CD4-positive, alpha-beta T cell treated with Interleukin-6 for 4 hours (primary cell): ENCODE measurements at places on chromosomes 13 and 19.

DNA sequence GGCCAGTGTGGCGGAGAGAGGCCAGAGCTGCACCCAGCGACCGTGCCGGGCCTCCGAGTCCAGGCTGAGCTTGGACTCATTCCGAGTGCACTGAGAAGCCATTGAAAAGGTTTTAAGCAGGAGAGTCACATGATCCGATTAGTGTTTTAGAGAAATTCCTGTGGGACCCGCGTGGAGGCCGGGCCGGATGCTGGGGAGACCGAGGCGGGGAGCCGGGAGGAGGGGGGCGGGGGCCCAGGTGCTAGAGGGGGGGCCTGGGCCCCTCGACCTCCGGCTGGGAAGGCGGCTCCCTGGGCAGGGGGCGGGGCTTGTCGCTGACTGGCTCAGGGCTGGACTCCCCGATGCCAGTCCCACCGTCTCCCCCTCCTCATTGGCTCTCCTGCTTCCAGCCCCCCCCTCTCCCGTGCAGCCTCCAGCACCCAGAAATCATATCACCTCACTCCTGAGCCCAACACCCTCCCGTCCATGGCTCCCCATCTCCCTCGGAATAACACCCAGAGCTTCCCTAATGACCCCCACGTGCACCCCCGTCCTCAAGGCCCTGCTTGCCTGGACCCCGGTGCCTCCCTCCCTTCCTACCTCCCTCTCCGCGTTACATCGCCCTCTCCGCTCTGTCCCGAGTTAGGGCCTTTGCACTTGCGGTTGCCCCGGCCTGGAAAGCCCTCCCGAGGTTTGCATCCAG is 5.2 kb upstream of the ZNF579 start:
- peak; percentile 79 for DNase-seq

DNA sequence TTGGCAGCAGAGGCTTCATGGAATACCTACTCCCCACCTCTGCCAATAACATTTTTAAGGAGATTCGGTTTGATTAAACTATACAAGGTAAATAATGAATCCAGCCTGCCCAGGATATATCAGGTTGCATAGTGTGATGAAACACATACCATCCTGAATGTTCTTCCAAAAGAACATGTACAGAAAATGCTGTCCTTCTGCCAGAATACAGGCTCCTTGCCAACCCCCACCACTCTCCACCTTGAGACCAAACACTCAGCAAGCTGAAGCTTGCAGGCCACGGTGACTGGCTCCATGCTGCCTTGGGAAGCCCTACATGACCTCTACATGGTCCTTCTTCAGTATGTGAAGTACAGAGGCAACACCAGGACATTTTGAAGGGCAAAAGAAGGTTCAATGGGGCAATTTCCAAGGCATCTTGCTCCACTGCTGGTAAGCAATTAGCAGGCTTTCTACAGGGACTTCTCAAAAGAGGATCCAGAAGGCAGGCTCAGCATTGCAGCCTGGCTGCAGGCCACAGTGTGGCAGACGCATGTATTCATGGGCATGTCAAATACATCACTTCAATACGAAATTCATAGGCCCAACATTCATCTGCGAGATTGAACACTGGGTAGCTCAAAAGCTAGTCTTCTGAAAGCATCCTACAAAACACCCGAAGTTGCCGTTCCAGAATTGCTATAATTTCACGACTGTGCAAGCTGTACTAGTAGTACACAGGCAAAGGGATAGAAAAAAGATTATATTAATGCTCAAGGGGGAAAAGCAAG is 62.4 kb upstream of the SERP2 start:
- no peak for DNase-seq

- DNase-seq = peak; percentile 3
Measured at GRCh38 chr13:33676045-33676989, 141.6 kb upstream of the RFC3 start.

DNA sequence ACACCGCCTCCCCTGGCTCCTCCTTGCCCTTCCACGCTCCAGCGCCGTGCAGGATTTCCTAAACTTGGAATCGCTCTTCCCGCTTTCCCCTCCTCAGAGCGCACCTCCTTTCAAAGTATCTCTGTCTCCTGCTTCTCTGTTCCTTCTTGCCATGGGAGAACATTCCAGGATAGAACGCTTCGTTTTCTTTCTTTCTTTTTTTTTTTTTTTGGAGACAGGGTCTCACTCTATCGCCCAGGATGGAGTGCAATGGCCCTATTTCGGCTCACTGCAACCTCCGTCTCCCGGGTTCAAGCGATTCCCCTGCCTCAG is 574 bp upstream of the XPO4 start:
- DNase-seq = no peak

- no peak for DNase-seq
Measured at GRCh38 chr19:708154-709143, at the start of gene PALM. Gene PALM, plus strand, starts transcription at chr19:708935. Its CDS starts 212 bp downstream, at chr19:709147.

- no peak for DNase-seq
Measured at GRCh38 chr13:26529441-26529840, 28.0 kb upstream of the WASF3 start.

DNA sequence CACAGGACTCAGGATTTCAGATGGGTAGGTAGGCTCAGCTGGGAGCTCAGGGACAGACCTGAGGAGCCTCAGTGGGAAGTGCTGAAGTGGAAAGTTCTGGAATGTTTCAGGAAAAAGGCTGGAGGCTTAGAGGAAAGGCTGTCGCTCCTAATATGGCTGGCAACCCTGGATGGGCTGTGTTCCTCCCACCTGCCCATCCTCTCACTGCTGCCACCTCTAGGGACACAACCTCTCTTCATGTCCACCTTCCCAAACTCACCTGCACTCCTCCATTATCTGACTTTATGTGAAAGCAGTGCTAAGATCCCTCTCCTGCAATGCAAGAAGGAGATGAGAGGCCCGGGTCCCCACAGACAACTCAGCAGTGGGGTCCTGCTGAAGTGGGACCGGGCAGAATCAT is 5.8 kb upstream of the CEACAM21 start:
- DNase-seq = no peak

GRCh38 chr19:45793178-45793564 is 526 bp upstream of the DMWD start:
- no peak for DNase-seq

DNA sequence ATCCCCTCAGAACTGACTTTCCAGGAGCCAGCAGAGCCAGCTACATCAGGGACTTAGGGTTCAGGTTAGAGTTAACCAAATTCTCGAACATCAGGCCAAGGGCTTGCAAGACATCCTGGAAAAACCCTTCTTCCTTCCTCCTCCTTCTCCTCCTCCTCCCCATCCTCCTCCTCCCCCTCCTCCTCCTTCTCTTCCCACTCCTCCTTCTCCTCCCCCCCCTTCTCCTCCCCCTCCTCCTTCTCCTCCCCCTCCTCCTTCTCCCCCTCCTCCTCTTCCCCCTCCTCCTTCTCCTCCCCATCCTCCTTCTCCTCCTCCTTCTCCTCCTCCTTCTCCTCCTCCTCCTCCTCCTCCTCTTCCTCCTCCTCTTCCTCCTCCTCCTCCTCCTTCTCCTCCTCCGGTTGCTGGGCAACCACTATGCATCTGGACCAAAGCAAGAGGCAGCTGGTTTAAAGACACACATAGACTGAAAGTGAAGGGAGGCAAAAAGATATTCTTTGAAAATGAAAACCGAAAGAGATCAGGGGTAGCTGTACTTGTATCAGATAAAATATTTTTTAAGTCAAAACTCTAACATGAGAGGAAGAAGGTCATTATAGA is 5.9 kb upstream of the CCL25 start:
- DNase-seq = no peak

DNA sequence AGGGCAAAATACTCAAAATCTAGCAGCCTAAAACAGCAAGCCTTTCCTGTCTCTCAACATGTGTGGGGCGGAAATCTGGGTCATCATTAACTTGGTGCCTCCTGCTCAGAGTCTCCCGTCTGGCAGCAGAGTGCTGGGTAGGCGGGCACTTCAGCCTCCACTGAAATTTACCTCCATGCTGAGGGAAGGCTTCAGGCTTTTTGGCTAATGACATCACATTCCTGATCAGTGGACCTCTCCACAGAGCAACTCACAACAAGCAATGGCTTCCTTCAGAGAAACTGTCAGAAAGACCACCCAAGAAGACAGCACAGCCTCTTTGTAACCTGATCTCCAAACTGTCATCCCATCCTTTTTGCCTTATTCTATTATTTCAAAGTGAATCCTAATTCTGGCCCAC is 1109.0 kb downstream of the UQCRFS1 start:
- no peak for DNase-seq

- DNase-seq = no peak
Measured at GRCh38 chr13:31301119-31301518, 101.3 kb downstream of the B3GLCT start.

DNA sequence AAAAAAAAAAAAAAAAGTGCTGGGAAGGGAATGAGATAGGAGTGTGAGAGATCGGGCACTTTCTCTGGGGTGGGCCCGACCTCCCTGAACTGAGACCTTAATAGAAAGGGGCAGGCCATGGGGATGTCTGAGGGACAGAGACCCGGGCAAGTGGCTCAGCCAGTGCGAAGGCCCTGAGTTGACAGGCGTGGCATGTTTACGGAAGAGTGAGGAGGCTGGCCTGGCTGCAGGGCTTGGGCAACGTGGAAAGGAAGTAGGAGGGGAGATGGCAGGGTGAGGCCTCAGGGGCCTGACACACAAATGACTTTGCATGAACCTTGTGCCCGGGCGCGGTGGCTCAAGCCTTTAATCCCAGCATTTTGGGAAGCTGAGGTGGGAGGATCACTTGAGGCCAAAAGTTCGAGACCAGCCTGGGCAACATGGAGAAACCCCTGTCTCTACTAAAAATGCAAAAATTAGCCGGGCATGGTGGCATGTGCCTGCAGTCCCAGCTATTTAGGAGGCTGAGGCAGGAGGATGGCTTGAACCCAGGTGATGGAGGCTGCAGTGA is 13.9 kb downstream of the FCHO1 start:
- DNase-seq = no peak

- no peak for DNase-seq
Measured at GRCh38 chr19:19613506-19613905, 5.0 kb downstream of the PBX4 start.

GRCh38 chr13:97914540-97914939 is 38.9 kb upstream of the IPO5 start:
- DNase-seq = no peak

DNA sequence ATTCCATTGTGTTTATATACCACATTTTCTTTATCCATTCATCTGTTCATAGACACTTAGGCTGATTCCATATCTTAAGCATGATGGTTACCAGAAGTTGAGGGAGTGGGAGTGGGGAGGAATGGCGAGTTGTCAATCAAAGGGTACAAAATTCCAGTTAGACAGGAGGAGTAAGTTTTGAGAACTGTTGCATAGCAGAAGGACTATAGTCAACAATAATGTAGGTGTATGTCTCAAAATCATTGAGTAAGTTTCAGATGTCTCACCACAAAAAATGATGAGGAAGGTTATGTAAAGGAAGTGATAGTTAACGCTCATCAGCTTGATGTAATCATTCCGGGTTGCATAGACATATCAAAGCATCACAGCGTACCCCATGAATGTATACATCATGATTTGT is 4.6 kb upstream of the UBL3 start:
- DNase-seq = no peak

DNA sequence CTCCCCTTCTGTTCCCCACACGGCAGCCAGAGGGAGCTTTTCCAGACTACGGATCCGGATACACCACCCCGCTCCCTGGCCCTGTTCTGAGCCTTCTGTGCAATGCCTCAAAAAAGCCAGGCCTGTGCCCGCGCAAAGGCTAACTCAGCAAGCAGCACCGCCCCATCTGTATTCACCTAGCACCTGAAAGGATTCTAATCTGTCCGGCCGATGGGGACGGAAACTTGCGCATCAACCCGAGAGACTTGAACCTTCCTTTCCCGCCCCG is 589 bp downstream of the ZBTB45 start:
- peak; percentile 66 for DNase-seq

DNA sequence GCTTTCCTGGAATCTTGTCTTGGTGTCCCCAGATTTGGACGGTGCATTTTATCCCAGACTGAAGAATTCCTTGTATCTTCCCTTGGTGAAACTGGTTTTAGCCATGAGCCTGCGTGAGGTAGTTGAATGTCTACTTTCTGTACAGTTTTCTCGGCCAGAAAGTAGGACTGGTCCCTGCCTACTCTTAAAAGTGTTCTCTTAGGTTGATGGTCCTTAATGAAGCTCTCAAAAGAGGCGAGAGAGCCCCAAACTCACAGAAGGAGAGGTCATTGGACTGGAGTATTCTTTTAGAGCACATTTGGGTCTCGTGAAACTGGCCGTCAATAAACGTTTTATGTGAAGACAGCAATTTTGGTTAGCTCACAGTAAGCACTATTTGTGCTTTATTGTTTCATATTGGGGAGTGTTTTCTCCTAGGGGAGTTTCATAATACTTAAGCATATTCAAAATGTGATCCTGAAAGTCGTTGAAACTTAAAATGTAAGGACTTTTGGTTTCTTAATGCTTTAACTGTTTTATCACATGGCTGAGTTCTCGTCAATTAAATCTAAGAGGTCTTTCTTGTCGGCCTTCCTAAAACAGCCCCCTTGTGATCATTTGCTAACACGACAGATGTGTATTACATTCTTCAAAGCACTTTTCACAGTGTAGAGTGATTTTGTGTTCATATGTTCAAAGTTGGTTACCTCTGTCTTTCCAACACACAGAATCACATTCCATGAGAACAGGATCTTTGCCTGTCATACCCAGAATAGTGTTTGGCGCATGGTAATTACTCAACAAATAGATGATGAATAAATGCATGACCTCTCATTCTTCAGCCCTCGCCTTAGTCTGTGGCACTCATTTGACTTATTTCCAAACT is 889 bp downstream of the GTF2F2 start:
- no peak for DNase-seq

GRCh38 chr13:21360463-21360862 is 98.6 kb downstream of the ZDHHC20 start:
- no peak for DNase-seq

GRCh38 chr13:57784633-57785032 is 153.1 kb downstream of the PCDH17 start:
- no peak for DNase-seq

DNA sequence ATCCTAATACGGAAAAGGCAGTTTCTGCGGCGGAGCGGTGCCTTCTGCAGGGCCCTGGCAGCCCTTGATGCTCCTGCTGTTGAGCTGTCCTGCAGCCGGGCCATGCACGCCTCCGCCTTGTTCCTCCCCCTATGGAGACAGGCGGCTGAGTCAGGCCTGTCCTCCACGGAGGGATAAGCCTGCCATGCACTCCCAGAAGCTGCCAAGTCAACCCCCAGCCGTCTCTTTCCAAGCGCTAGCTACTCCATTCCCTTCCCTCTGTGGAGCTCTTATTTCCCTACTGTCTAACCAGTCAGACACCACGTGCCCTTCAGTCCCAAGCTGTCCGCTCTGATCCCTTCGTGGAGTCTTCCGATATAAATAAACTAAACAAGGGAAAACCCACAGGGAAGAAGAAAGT is 197.0 kb downstream of the COL4A1 start:
- no peak for DNase-seq

GRCh38 chr19:50053119-50053518 is 27.3 kb downstream of the ZNF473 start:
- no peak for DNase-seq

- DNase-seq = no peak
Measured at GRCh38 chr13:113918981-113919701, 54.7 kb downstream of the C13orf46 start.

- no peak for DNase-seq
Measured at GRCh38 chr19:35266520-35267352, 2.0 kb upstream of the USF2 start.

- DNase-seq = no peak
Measured at GRCh38 chr13:84132491-84132890, 250.2 kb upstream of the SLITRK1 start.

- DNase-seq = peak; percentile 88
Measured at GRCh38 chr19:56671613-56671994, at the start of gene ZNF835. Gene ZNF835, minus strand, starts transcription at chr19:56671757. Its CDS starts 6,559 bp downstream, at chr19:56665198.

- no peak for DNase-seq
Measured at GRCh38 chr13:61960981-61961380, 545.3 kb upstream of the PCDH20 start.
